Hematopoietic multipotent progenitor cell treated with erythropoietin and hydrocortisone succinate and interleukin-3 and kit ligand, for 6 days (in vitro differentiated cells): ENCODE measurements at places on chromosomes 16 and 17.

- DNase-seq: no peak
Observed at GRCh38 chr17:10058921-10059683, 139.3 kb downstream of the GAS7 start.

DNA sequence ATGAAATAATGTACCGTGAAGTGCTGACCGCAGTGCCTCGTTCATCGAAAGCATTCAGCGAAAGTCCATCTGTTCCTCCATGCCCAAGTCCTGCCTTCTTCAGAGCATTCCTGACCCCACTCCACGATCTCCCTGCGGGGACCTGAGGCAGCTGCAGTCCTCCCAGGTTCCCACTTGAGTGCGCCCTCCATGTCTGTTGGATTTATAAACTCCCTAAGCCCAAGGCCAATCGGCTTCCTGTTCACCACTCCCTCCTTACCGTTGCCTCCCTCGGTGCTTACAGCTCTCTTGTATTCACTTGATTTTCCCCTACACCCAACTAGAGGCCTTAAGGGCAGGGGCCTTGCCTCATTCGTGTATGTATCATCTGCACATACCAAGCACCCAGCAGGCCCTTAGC is 2.8 kb downstream of the RAD51D start:
- DNase-seq: no peak

DNA sequence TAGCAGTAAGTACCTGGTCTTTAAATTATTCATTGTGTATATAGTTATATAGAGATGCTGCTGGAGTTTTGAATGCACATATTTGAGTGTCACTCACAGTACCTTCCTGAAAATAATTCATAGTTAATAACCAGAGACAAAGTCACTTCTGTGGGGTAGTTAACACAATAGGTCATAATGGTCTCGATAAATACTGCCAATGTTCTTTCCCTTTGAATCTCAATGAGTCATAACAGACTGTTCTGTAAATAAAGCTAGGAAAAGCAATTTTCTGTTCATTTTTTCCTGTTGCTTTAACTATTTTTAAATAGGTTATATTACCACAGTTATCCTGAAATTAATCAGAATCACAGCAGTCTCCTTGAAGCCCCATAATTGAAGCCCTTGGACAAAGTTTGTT is 87.2 kb downstream of the MAP2K4 start:
- no peak for DNase-seq

DNA sequence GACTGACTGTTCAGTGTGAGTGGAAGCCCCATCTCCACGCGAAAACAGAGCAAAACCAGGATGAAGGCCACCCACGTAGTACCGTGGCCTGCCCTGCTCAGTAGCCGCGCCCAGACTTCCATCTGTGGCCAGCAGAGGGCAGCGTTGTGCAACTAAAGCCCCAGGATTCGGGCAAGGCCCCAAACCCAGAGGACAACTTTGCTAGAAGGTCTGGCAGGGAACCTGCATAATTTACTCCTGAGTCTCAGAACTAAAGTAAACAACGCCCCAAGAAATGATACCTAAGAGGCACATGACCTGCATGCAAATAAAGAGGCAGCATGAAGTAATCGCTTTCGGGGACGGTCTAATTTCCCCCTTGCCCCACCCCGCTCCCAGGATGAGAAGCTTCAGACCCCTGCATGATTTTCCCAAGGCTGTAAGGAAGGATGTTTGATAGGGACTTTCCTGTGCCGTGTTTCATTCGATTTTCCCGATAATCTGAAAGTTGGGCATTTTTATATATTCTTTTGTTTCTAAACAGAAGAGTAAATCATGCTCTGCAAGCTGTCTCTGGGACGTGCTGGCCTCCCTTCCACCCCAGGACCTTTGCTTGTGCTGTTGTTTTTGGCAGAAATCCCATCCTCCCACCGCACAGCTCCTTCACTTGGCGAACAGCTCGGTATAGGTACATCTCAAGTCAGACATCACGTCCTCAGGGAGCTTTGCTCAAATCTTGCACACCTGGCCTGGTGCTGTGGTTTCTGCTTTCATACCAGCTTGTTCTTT is 18.6 kb downstream of the HSBP1 start:
- peak; percentile 84 for DNase-seq

- DNase-seq: no peak
Observed at GRCh38 chr17:74480290-74480689, 13.9 kb downstream of the CD300A start.

DNA sequence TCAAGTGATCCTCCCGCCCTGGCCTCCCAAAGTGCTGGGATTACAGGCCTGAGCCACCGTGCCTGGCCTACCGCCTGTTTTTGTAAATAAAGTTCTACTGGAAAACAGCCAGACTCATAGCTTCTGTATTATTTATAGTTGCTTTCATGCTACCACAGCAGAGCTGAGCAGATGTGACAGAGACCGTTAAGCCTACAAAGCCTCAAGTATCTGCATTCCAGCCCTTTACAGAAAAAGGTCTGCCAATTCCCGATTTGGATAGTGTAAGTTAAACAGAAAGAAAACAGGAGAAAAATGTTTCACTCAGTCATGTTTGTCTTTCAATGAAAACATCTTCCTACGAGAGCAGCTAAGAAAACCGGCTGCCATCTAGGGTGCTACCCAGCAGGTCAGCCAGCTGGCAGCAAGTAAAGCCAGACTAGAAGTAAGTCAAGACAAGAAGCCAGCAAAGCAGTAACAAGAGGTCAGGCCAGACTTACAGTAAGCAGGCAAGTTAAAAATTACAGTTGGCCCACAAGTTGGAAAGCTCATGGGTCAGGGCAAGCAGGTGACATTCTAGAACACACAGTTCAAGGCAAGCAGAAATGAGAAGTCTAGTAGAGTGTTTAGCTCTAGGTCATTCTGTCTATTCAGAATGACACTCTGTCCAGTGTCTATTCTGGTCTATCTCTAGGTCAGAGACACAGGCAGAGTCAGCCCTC is 17.7 kb downstream of the NCBP3 start:
- no peak for DNase-seq

GRCh38 chr17:2406903-2407790 is 6.3 kb upstream of the MNT start:
- DNase-seq: peak; percentile 45

DNA sequence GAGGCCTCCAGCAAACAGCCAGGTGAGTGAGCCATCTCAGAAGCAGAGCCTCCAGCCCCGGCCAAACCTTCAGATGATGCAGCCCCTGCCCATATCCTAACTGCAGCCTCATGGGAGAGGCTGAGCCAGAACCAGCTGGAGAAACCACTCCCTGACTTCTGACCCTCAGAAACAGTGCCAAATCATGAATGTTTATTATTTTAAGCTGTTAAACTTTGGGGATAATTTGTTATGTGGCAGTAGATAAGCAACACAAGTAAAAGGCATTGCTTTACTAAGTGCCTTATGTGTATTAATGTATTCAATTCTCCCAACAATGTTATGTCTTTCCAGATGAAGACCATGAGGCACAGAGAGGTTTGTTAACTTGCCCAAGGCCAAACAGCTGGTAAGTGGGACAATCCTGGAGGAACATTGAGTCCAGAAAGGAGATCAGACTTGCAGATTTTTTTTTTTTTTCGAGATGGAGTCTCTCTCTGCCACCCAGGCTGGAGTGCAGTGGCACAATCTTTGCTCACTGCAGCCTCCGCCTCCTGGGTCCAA is 59.6 kb downstream of the SOCS1 start:
- DNase-seq: no peak

- peak; percentile 20 for DNase-seq
Observed at GRCh38 chr17:47733674-47734410, 806 bp downstream of the TBX21 start.

- DNase-seq: no peak
Observed at GRCh38 chr17:45338023-45338781, 21.4 kb upstream of the MAP3K14 start.

DNA sequence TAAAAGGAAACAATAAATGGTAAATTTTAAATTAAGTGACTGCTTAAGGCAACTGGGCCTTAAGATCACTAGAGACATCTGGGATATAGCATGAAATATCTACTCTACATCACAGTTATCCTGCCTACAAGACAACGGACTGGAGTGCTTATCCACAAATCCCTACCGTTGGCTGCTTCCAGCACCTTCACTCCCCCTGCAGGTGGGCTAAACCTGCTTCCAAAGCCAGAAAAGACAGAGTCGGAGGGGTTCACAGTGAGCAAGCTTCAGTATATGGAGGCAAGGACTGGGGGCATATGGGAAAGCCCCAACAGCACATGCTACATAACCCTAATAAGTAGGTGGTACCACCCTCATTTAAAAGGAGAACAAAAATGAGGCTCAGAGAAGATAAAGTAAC is 45.3 kb downstream of the GRIN2A start:
- DNase-seq: no peak

DNA sequence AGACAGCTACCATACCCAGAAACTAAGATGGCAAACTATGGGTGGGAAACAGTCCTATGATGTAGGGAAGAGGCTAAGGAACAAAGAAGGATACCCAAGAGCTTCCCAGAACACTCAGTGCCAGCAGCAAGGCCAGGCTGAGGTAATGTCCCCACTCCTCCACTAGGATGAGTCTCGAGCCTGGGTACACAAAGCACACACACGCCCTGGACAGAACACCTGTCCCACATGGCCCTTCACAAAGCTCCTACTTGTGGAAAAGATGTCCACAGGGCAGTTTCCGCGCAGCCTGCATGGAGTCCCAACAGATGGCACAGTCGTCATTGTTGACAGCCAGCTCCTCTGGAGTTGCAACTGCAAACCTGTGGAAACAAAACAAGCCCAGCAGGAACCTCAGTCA is 23.9 kb downstream of the AMFR start:
- peak; percentile 46 for DNase-seq

- no peak for DNase-seq
Observed at GRCh38 chr16:89456419-89456959, 33.9 kb downstream of the ANKRD11 start.

DNA sequence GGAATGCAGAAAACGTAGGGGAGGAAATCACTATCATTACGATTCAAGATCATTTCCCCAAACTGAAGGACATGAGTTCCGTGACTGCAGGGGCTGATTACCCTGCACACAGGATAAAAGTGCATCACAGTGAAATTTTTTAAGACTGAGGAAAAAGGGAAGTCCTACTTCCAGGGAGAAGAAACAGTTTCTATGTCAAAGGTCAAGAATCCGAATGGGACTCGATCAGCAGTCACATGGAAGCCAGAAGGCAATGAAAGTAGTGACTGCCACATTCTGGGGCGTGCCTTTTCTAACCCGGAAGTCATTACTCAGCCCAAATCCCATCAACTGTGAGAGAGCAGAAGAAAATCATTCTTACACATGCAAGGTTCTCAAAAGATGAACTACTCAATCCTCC is 12.1 kb downstream of the ZZEF1 start:
- peak; percentile 20 for DNase-seq

DNA sequence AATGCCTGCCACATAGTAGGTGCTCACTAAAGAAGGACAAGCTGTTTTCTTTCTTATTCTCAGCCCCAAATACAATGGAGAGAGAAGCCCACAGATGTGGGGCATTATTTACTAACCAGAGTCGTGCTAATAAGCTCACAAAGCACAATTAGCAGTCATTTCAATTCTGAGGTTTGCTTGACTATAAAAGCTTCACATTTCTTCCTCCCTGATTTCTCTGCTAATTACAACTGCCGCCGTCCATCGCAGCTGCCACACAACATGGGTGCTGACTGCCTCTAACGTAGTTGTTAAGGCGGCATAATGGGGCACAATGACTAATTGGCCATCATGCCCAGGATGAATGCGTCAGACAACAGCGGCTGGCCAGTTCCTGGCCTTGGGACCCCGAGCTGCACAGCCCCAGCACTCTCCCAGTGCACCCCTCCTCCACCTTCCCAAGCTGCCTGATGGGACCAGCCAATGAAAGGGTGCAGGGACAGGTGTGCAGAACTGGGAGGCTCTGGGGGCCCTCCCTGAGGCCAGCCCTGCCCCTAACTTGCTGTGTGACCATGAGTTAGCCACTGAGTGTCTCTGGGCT is 109.2 kb downstream of the CCT6B start:
- no peak for DNase-seq

GRCh38 chr17:7213895-7214299 is 5.7 kb downstream of the DLG4 start:
- DNase-seq: peak; percentile 86

DNA sequence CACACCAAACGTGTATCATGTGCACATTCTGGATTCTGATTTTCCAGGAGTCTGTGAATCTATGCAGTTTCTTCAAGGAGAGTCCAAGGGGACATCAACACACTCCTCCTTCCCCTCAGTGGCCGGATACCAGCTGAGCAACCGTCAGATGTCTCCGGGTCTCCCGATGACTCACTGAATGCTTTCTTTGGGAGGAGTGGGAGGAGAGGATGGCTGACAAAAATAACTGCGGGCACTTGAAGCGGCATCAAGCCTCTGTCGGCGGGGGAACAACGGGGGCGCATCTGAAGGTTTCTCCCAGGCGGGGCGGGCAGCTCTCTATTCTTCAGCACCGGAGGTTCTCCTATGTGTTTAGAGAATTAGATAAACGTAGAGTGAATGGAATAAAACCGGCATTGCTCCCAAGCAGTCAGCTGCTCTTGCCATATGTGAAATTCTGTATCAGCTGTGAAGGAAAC is 24.6 kb upstream of the LRRC75A start:
- DNase-seq: no peak

- no peak for DNase-seq
Observed at GRCh38 chr16:84449156-84450140, 55.0 kb downstream of the MEAK7 start.

DNA sequence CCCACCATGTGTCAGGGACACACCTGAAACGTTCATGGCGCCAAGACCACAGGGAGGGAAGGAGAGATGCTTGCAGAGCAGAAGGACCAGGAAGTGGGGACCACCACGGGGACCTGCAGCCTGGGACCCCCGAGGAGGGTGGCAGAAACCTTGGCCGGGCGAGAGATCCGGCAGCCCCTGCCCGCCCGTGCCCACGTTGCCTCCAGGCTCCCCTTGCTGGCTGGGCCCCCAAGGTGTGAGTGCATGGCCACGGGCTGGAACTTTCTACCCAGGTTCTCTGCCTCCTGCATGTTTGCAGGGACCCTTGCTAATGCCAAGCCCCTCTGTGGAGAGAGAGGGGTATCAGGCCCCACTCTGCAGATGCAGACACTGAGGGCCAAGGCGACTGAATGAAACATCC is 50.4 kb downstream of the USP22 start:
- DNase-seq: no peak

GRCh38 chr17:81306898-81307510 is 11.9 kb upstream of the SLC38A10 start:
- peak; percentile 28 for DNase-seq

GRCh38 chr16:84732674-84733352 is 33.0 kb downstream of the USP10 start:
- peak; percentile 73 for DNase-seq

GRCh38 chr17:38598536-38598935 is 7.2 kb downstream of the SRCIN1 start:
- DNase-seq: peak; percentile 78

- no peak for DNase-seq
Observed at GRCh38 chr17:33126086-33126485, 134.4 kb downstream of the SPACA3 start.
